ENCODE measurements at places on chromosomes 3 and 15. TPM values are rescaled to one million over a fixed set of nuclear protein-coding genes. Genes with fewer than 3 reads are reported as not detected.

Gene GOLGA6B
- not detected for total RNA-seq

Gene EMC7
- total RNA-seq, result 57.5 TPM

Gene CNTN4
- not detected for total RNA-seq

Gene PRRT3
- total RNA-seq, result 5.9 TPM

Gene B3GALNT1
- 10.4 TPM for total RNA-seq

Gene IL12A
- total RNA-seq, result 0.19 TPM

Gene COL7A1
- total RNA-seq, result 1.0 TPM

Gene ACSBG1
- total RNA-seq, result 0.25 TPM

GRCh38 chr15:85897207-85897894 lies 102.6 kb upstream of the KLHL25 start:
- H3K36me3 ChIP-seq, result no peaks in the 10 kb centered on the region
- peaks cover 30% of the 10 kb centered on the region for H3K27me3 ChIP-seq
- H3K4me1 ChIP-seq, result no peaks in the 10 kb centered on the region
- DNase-seq, result no peak
- H3K4me3 ChIP-seq, result no peak overlapping the region

DNA sequence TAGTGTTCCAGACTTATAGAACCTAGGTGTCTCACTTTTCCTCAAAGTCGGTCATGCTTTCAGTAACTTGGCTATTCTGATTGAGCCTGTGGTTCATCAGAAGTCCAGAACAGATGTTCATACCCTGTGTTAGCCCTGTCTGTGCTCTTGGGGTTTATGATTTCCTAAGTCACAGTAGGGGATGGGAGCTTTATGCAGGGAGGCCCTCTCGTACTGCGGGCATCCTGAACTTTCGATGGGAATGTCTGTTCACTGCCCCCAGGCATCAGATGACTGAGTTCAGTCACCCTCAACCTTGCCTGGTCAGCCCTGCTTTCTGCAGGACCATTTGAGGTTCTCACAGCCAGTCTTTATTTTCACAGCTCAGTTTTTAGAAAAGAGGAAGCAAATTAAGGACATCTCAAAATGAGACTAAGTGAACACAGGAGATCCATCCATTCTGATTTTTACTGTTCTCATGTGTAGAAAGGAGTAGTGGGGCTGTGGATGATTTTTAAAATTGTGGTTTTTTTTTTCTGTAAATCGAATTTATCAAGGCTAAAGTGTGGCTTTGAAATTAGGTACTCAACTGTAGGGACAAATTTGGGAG lies 71.3 kb downstream of the CMTM8 start:
- H3K4me3 ChIP-seq, result no peak overlapping the region
- peaks cover 5% of the 10 kb centered on the region for H3K36me3 ChIP-seq
- DNase-seq, result no peak
- peaks cover 10% of the 10 kb centered on the region for H3K4me1 ChIP-seq

DNA sequence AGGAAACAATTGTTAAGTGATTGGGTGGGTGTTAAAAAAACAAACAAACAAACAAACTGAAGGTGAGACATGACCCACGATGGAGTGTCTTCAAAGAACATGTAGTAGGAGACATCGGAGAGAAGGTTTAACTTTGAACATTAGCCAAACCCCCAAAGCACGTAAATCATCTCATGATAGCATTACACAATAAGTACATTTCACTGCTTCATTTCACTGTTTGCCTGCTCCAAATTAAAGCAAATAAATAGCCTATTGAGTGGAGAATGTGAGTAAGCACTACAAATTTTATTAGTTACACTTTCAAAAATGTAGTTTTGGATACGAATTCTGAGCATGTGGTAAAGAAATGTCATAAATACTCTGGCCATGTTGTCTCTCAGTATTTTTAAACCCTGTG lies 287.0 kb downstream of the SI start:
- H3K27ac ChIP-seq, result no peak overlapping the region
- no peaks in the 10 kb centered on the region for H3K4me1 ChIP-seq

- H3K4me3 ChIP-seq, result no peak overlapping the region
- H3K27me3 ChIP-seq, result no peaks in the 10 kb centered on the region
- DNase-seq, result peak; percentile 16
- no peaks in the 10 kb centered on the region for H3K4me1 ChIP-seq
Measured at GRCh38 chr15:76197703-76198455, 113.4 kb downstream of the ETFA start.

GRCh38 chr3:12934431-12934830 lies 93.1 kb upstream of the RPL32 start:
- H3K27ac ChIP-seq, result no peak overlapping the region
- H3K36me3 ChIP-seq, result peaks cover 3% of the 10 kb centered on the region
- no peak overlapping the region for H3K4me3 ChIP-seq
- DNase-seq, result no peak

DNA sequence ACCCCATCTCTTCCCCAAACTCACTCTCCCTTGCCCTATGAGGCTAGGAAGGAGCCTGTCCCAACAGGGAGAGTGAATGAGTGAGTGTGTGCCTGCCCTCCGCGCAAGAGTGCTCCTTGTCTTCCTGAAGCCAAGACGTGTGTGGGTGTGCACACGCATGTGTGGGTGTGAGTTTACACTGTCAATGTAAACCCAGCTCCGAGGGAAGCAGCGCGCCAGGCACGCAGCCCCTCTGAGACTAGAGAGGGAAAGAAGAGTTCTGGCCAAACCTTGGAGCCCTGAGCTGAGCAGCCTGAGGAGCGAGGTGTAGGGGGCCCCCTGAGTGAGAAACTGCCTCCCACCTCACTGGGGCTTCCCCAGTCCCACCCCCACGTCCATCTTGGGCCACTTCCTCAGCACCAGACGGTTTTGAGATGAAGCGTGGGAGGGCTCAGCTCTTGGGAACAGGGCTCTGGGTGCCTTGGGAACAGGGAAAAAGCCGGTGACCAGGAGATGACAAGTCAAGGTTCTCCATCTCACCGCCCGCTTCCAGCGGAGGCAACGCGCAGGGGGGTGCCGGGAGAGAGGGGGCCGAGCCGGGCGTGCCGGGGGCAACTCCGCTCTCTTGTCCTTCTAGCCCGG lies 5.1 kb downstream of the MECOM start:
- H3K27ac ChIP-seq, result no peak overlapping the region
- no peaks in the 10 kb centered on the region for H3K36me3 ChIP-seq
- peaks cover 32% of the 10 kb centered on the region for H3K4me1 ChIP-seq
- no peak for DNase-seq
- no peak overlapping the region for H3K4me3 ChIP-seq

GRCh38 chr15:63532307-63532744 lies 27.9 kb downstream of the USP3 start:
- H3K4me3 ChIP-seq, result no peak overlapping the region
- no peak overlapping the region for H3K27ac ChIP-seq
- no peak for DNase-seq
- no peaks in the 10 kb centered on the region for H3K27me3 ChIP-seq
- H3K36me3 ChIP-seq, result peaks cover 21% of the 10 kb centered on the region

GRCh38 chr15:70267306-70267705 lies 169.6 kb upstream of the TLE3 start:
- no peak overlapping the region for H3K4me3 ChIP-seq
- peaks cover 25% of the 10 kb centered on the region for H3K27me3 ChIP-seq
- no peak for DNase-seq
- H3K27ac ChIP-seq, result peak overlapping the region; percentile 10
- H3K4me1 ChIP-seq, result peaks cover 28% of the 10 kb centered on the region

GRCh38 chr15:68283401-68283800 lies 5.9 kb downstream of the FEM1B start:
- no peak for DNase-seq
- H3K4me1 ChIP-seq, result peaks cover 42% of the 10 kb centered on the region
- H3K4me3 ChIP-seq, result no peak overlapping the region
- peaks cover 27% of the 10 kb centered on the region for H3K36me3 ChIP-seq

Measured in activated naive CD8-positive, alpha-beta T cell treated with anti-CD3 and anti-CD28 coated beads, Interleukin-2, amount 10 ng/mL, durations not matched to agents 7 days and 5 days (primary cell).